ENCODE measurements at places on chromosomes 13 and 19.

DNA sequence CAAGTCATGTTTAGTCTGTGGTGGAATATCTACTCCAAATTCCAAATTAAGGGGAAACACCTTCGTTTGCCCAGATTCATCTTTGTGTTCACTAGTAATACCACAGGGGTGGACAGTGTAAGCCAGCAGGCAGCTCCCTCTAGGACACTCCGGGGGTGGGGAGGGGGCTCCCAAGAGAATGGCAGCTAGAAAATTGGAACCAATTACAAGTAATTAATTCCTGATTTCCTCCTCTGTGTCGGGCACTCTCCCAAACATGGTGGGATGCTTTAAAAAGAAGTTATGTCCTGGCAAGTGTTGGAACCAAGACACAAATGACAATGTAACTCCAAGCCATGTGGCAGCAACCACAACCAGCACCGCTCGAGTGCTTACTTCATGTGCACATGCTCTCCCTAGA is 5.9 kb downstream of the COL4A1 start:
- DNase-seq = no peak

- peak; percentile 38 for DNase-seq
Measured at GRCh38 chr19:49570997-49571676, 9.2 kb downstream of the NOSIP start.

DNA sequence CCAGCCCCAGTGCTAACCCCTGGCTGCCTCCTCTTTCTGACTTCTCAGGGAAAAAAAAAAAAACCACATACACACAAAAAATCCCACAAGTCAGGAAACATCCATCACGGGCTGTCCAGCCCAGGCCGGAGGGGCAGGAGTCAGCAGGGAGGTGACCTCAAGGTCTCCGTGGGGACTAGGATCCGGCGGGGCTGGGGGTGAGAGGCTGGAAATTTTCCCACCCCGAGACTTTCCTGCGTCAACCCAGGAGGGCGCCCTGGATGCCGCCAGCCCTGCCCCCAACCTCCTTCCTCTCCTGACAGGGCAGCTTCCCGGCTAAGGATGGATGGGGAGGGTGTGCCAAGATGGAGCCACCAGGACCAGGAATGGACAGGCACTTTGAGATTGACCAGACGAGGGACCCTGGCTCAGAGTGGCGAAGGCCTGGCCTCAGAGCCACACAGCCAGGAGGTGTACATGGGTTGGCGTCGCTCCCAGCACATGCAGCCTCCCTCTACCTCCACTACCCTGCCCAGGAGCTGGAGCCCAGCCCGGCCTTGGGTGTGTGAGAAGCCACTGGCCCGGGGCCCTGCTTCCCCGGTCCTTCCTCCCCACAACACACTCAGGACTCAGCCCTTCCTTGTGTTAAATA is 33.3 kb downstream of the BLOC1S3 start:
- no peak for DNase-seq

- DNase-seq = no peak
Measured at GRCh38 chr13:42275098-42275471, 3.1 kb downstream of the AKAP11 start.

DNA sequence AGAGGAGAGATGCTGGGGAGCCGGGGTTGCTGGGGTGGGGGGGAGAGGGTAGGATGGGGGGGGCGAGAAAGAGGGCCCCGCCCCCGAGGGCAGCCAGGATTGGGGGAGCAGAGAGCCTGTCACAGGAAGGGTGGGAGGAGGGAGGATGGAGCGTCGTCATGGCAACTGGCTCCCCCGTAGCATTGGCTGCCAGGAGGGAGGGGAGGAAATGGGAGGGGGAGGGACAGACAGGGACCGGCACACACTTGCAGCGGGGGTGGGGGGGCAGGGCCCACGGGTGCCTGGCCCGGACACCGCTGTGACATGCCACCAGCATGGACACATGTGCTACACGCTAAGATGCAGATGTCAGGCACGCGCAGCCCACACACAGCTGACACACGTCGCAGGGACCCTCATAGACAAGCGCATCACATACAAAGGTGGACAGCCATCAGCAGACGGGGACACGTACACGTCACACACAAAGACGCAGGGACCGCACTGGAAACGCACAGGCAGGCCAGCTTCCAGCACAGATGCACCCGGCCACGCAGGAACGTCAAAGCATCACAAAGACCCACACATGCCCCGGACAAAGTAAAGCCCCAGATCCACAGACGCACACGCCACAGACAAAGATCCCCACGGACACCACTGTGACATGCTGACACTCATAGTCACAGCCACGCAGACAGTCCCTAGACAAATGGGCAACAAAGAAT is at the start of gene LMTK3:
TSS of gene LMTK3 (minus strand) at position 36 of the 704 bp plus-strand sequence. CDS start 259 bp downstream, outside the sequence.
- peak; percentile 84 for DNase-seq

- DNase-seq = peak; percentile 11
Measured at GRCh38 chr13:27375686-27376326, 48.6 kb upstream of the GTF3A start.

DNA sequence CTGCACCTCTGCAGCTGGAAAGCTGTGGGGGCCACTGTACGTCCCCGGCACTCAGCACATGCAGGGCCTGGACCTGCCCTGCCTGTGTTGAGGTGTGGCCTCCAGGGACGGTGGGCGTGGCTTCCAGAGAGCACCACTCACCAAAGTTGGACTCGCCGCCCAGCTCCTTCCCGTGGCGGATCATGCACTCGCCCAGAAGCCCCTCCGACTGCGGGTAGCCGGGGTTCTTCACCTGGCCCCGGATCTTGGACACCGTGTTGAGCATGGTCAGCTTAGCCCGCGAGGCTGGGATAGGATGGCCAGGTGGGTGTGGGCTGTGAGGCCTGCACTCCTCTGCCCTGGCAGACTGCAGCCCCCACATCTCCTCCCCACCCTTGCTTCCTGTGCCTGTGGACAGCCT is 22.0 kb downstream of the MPND start:
- no peak for DNase-seq

DNA sequence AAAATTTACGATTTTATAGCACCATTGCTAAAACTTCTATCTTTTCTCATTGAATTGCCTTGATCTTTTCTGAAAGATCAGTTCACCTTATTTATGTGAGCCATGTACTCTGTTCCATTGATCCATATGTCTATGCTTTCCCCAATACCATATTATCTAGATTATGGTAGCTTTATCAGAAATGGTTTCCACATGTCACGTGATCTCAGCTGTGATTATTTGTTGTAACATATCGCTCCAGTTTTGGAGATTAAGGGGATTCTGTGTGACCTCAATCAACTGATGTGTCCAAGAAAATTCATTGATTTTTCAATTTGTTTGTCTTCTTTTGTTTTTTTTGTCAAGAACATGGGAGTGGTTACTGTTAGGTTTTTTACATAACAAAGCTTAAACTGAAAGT is 1114.5 kb upstream of the ATXN8OS start:
- no peak for DNase-seq

DNA sequence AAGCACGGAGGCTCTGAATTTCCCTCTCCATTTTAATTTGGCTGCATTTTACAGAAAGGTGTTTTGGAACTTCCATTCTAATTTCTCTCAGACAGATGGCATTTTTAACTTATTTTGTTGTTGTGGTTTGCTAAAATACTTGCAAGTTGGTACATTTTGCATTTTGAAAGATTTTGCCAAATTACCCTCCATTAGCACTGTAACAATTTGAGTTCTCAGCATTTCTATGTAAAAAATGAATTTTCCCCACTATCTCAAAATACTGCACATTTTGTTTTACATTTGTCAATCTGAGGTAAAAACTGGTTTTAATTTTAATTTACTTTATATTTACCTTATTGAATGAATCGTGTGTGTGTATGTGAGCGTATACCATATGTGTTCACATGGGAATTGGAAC is 7.0 kb upstream of the HNRNPL start:
- no peak for DNase-seq

DNA sequence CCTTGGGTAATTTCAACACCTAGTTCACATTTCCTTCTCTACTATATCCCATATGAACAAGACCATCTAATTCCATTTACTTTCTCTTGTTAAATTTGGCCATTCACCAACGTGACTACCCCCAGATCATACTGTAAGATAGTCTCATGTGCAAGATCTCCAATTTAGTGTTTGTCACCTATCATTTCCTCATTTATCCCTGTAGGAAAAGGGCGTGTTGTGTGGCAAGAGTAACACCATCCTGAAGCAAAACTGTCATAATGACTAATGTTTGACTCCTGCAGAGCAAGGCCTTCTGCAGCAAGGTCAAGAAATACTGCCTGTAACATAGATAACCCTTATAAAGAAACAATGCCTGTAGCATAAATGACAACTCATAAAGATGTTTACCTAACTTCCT is 51.3 kb downstream of the SUCLA2 start:
- DNase-seq = no peak

GRCh38 chr13:37945651-37946575 is 76.3 kb upstream of the TRPC4 start:
- DNase-seq = no peak

DNA sequence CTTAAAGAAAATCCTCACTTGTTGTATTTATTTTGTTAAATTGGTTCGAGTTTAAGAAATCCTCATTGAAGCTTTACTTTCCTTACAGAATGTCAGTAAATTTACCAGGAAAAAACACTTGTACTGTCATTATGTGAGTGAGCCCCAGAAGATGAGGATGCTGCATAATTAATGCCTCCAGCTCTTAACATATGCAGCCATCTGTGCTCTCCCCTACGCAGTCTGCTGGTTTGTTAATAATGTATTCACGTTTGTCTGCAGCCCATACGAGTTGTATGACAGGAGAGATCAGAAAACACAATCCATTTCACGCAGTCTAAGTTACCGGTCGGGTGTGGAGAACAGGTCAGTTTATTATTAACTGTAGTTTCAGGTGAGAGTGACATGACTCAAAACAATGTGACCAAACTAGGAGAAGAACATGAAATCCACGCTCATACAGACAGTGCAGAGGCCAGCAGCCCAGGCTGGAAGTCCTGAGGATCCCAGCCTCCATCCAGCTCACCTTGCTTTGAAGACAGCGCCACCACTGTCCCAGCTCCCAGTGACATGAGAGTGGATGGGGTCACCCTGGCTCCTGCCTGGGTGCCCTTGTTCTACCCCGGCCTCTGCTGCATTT is 19.8 kb upstream of the ATP11A start:
- DNase-seq = no peak

- no peak for DNase-seq
Measured at GRCh38 chr13:73610799-73611592, 523.2 kb downstream of the KLF12 start.

DNA sequence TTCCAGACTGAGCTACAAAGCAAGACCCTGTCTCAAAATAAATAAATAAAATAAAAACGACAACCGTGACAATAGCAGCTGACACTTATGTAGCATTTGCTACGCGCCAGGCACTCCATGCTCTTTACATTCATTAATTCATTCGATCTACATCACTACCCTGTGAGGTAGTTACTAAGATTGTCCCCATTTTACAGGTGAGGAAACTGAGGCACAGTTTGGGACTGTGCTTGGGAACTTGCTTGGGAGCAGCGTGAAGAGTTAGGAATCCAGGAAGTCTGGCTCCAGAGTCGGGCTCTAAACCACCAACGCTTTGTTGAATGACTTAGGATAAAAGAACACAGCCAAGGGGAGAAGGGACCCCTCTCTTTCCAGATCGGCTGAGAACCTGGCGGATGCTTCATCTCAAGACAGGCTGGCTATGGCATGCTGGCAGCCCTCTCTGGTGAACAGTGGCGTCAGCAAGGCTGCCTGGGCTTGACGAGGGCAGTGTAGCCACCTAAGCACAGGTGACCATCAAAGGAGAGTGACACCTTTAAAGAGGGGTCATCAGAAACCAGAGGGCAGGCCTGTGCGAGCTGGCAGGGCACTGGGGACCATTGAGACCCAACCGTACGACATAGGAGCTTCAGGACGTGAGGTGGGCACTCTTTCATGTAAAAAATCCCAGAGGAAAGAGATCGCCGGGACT is 591 bp downstream of the DOHH start:
- DNase-seq = no peak

DNA sequence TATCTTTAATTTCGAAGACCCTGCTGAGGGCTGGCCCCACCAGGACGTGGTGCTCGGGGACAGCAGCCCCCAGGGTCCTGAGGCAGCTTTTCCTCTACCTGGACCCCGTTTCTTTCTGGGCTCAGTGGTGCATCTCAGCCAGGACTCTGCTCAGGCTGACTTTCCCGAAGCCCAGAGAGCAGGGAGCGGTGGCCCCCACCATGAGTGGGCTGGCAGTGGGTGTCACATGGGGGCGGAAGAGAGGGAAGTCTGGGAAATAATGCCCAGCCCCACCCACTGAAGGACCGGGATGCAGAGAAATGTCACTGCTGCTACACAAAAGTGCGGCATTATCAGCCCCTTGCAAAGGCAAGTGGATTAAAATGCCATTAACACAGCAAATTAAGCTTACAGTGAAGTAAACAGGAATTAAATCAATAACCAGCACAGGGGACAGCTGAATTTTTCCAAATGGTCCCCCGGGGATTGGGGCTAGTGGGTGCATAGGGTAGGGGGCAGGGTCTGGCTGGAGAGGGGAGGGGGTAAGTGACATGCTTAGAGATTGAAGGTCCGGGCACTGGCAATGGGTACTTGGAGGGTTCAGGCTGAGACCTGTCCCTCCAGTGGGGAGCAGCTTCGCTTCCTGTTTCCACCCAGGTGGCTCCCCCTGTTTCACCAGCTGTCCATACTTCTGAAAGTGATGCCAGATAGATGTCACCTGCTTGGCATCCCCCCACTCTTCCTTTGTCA is 177.3 kb downstream of the URI1 start:
- DNase-seq = no peak

DNA sequence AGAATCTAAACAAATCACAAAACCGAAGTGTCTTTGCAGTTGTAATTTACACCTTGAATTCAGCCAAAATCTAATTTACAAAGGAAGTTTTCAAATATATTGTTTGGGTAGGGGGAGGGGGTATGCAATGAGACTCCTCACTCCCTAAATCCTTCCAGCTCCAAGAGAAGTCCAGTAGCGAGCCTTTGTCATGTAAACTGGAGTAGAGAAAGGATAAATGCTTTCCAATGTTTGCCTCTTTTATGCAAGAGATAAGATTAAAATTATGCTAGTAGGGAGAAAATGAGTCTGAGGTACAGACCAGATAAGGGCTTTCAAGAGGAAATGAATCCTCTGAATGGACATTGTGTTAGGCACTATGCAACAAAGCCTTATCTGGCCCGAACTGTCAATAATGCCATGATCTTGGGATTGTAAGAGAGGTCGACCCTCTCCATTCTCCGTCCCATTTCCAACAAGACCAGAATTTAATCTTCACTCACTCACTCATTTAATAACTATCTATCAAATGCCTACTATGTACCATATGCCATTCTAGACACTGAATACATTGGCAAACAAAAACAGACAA is 199.2 kb downstream of the LACC1 start:
- no peak for DNase-seq

DNA sequence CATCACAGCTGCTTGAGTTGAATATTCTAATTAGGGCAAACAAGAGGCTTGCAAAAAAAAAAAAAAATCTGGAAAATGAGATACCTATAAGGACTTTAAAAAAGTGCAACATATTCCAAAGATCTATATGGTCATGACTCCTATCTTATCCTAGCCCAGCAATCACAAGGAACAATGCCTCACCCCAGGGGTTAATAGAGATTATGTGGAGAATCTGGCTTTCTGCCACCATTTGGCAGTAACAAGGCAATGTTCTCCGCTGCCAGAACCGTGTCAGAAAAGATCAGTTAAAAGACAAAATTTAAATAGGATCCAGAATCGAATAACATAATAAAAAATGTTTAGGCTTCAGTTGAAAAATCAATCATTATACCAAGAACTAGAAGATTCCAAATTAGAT is 1643.2 kb upstream of the PRR20A start:
- DNase-seq = no peak

- DNase-seq = no peak
Measured at GRCh38 chr19:51001515-51001914, at the start of gene KLK8. TSS of gene KLK8 (minus strand) at chr19:51001604. CDS start at chr19:51001167, 437 bp downstream.

- DNase-seq = no peak
Measured at GRCh38 chr19:35629332-35629633, 447 bp downstream of the RBM42 start.

GRCh38 chr13:113836768-113837559 is 26.9 kb downstream of the GAS6 start:
- DNase-seq = no peak

All from naive thymus-derived CD8-positive, alpha-beta T cell (primary cell).